ENCODE measurements at places on chromosomes 4 and X.

GRCh38 chrX:53089224-53089842 is 4.6 kb upstream of the KANTR start:
- DNase-seq, result no peak

DNA sequence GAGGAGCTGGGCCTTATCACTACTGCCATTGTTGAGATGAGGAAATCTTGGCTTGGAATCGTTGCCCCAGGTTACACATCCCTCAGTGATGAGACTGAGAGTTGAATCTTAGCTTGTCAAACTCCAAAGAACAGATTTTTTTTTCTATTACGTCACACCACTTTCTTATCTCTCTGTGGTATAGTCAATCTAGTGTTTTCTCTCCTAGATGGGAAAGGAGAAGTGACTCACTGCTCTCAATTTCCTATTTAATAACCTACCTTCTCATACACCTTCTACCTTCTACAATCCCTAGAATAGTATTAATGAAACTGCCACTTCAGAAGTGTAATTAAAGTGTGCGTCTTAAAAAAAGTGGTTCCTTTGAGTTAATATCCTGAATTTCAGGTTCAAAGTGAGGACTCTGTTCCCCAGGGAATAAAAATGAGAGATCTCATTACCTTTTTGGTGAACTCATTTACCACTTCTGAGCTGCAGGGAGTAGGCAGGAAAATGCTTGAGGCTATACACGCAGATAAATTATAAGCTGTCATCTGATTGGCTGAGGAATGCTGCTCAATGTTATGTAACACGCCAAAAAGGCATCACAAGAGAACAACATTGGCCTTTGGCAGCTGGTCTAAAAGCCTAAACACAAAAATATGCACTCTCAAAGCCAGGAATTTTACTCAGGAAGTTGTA is 59.3 kb downstream of the MAD2L1 start:
- DNase-seq, result peak; percentile 59

DNA sequence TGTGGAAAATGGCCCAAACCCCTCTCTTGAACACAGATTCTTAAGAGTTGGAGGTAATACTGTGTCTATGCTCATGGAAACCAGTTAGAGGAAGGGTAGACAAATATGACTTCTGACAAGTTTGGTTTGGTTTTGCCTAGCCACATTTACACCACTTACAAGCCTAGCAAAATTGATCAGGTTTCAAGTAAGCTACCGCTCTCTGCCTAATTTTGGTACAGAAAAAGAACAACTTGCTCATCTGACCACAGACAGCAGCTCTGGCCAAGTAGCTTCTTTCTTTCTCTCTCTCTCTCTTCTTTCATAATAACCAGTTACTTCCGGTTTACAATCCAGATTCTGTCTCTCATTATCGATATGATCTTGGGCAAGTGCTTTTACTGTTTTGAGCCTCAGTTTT is 260.0 kb downstream of the GLUD2 start:
- no peak for DNase-seq

DNA sequence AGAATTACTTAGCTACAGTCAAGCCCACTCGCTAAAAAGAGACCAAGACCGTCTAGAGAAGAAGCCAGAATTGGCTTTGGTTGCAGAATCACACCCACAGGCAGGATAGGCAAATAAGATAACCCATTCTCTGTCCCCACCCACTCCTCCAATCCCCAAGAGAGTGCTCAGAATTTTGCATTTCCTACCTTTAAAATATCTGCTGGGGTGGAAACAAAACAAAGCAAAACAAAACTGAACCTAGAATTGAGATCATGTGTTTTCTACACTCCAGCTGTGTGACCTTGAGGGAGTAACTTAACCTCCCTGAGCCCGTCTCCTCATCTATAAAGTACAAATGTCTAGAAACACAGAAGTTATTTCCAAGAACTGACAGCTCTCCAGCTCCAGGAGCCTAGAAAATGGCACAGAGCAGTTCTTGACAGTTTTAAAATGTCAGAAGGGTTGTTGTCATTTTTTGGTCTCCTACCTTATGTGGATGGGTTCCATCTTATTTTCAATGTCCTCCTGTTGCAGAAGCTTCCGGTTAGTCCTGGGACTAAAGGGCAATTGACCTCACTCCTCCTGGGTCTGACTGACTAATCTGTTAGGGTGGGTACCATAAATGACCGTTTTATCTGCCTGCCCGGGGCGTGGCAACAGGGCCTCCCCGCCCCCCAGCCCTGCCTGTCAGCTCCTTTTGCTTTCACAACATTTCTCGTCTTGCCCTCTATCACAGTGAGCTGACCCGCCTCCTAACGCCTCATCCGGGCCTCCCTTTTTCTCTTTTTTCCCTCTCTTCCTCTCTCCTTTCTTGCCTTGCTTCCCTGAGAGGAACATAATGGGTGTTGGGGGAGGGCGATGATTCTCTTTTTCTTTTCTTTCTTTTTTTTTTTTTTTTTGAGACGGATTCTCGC is 114.0 kb downstream of the RBM47 start:
- DNase-seq, result no peak

DNA sequence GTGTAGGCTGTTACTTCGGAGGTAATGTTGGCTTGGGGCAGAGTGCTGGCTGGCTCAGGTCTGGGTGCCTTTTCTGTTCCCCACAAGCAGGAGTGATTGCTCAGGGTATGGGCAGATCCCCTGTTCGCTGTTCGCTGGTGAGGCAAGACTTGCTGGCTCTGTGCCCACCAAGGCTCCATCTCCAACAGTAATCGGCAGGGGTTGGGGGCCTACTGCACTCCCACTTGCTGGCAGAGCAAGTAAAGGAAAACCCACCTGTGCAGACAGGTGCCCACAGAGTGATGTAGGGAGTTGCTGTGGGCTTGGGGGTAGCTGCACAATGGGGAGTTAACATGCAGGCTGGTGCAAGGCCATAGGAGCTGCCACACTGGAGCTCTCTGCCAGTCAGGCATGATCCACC is 8.0 kb upstream of the TMSB15C start:
- no peak for DNase-seq

GRCh38 chrX:20042221-20042620 is 51.4 kb upstream of the BCLAF3 start:
- DNase-seq, result no peak

GRCh38 chr4:53507671-53508286 is 83.5 kb downstream of the LNX1 start:
- peak; percentile 68 for DNase-seq

Data from AG09319 (cell line).